Motor neuron (in vitro differentiated cells): ENCODE measurements at places on chromosomes 2 and 18.

- peak; percentile 99 for ATAC-seq
These were observed 42.6 kb upstream of the RAPGEF4 start for GRCh38 chr2:172693037-172693436.

DNA sequence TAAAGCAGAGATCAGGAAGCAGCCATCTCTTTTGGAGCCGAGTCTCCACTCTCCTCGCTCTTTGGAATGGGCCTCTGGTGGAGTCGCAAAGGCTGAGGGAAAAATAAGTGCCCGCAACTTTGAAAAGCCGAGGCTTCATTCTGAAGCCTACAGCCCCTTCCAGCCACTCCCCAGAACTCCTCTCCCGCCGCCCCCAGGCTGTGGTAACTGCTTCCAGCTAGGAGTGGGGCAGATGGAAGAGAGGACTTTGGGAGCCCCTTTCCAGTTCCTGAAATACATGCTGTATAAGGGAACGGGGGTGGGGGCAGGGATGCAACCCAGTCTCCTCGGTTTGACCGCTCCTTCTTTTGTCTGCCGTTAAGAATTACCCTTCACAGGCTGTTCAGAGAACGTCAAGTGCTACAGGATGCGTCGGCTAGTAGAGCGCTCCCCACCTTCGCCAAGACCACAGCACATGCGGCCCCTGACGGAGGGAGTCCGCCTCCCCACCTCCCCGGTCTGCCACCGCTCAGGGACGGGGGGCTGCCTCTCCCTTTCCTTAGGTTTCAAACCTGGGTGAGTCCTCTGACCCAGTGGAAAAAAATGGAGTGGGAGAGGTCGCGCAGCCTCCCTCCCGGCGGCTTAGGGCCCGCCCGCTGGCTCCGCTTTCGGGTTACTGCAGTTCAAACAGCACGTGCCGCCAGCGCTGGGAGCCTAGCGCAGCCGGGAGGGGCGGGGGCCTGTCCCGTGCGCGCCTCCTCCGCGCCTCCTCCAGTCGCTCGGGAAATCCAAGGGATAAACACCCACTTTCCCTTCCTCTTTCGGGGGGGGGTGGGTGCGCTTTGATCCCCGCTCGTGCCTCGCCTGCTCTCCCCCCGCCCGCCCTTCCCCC is 4.9 kb downstream of the CYP26B1 start:
- peak; percentile 86 for ATAC-seq

GRCh38 chr2:102001767-102002142 is 10.0 kb downstream of the IL1R2 start:
- no peak for ATAC-seq

DNA sequence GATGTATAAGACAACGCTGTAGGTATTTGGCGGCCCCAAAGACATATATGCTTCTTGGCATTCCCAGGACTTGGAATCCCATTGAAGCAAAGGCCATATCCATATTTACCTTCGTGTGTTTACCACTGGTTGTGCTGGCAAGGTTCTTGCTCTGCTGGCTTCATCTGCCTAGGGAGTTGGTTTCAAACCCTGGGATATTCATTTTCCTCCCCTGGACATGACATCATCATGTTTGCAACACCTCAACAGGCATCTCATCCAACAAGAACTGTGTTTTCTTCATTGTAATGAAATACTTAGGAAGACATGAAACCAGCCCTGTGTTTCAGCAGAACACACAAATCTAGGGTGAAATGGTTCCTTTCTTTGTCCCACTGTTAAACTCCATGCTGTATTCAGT is 77.9 kb upstream of the PHLPP1 start:
- no peak for ATAC-seq

DNA sequence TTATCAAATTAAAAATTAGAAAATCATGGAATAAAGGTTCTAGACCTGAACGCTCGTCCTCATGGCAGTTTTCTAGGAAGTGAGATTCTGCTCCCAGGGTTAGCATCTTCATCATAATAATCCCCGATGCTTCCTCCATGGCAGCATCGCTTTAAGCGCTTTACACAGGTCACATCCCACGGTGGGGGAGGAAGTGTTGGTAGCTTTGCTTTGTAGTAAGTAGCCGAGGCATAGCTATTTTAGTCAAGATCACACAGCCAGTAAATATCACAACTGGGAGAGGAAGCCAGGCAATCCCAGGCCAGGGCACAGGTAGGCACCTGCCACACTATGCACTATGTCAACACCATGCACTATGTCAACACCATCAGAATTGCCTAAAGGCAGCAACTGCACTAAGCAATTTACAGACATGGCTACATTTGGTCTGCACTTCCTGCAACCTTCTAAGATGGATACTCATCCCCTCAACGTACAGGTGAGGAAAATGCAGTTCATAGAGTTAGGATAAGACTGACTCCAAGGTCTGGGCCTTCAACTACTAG is 205.5 kb downstream of the FBXO15 start:
- no peak for ATAC-seq

GRCh38 chr2:237411092-237411601 is 2.8 kb downstream of the COL6A3 start:
- ATAC-seq: no peak
